ENCODE measurements at places on chromosomes 3 and 15.
A peak's percentile ranks its signal among the peaks of the same experiment; 100 is the strongest.

GRCh38 chr3:151859905-151860304, 13.5 kb upstream of the SUCNR1 start:
- DNase-seq, result no peak

GRCh38 chr3:27686642-27687041, 35.5 kb downstream of the EOMES start:
- DNase-seq, result no peak

- DNase-seq, result no peak
Measured at GRCh38 chr3:124364317-124365020, 365.8 kb upstream of the UMPS start.

DNA sequence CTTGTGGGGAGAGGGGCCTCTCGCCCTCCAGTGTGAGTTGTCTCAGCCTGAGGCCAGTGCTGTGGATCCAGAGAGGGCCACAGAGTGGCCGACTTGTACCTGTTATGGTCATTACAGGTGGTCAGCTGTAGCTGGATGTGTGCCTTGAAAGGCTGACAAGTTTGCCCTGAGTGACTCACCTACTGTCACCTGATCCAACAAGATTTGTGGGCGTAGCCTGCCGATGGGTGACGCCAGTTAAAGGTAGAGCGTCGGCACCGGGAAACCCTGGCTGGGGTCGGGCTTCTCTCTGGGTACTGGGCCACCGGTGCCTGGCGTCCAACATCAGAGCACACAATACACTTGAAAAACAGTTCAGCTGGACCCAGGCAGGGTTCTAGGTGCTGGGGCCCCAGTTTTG, 2.8 kb upstream of the ISG20 start:
- DNase-seq, result peak; percentile 82

- DNase-seq, result no peak
Measured at GRCh38 chr15:82909080-82909815, 43.3 kb downstream of the HOMER2 start.

Data from epithelial cell of esophagus (primary cell).